Caki2 (cell line): ENCODE measurements at places on chromosomes 4 and X.

GRCh38 chr4:109735566-109736365 is 5.9 kb upstream of the PLA2G12A start:
- DNase-seq = peak; percentile 6

- peak; percentile 1 for DNase-seq
Observed at GRCh38 chrX:133215747-133216146, 2.4 kb downstream of the TFDP3 start.

DNA sequence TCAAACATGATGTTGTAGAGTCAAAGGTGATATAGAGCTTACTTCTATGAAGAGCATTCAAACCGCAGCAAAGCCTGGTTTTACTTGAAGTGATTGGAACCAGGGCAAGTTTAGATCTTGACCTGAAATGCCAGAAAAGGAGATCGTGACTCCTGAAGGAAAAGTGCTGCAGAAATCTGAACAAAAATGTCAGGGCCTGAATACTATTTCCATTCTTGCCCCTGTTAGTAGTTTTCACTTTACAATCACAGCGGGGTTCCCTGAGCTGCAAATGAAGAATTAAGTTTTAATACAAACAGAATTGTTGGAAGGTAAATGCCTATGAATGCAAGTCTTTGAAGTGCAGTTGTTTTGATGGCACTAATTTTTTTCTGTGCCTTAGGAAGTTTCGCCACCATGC is 4.1 kb downstream of the SLIT2 start:
- DNase-seq = no peak

GRCh38 chr4:170674176-170674575 is 584.4 kb upstream of the AADAT start:
- DNase-seq = no peak

- DNase-seq = no peak
Observed at GRCh38 chrX:71222929-71223328, at the start of gene GJB1. GJB1 (plus strand) TSS chrX:71223224; CDS start chrX:71223708, 484 bp downstream.
